Lung (tissue), 17 donors: ENCODE measurements at places on chromosomes 3 and 15.

DNA sequence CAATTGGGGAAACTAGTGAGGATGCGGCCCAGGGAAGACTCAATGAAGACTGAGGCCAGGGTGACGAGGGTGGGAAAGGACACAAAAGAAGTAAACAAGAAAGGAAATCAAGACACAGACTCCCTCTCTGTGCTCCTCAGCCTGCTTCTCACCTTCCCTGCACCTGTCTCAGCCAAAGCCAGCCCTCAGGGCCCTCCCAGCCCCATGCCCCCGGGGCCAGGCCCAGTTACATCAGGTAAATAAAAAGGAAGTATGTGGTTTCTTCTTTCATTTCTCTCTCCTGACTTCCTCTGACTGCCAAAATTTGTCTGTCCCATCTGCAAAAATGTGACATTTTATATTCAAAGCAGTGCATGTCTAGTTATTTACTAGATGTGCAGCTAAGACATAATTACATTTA is 328.0 kb downstream of the UACA start:
- DNase-seq = no peak

DNA sequence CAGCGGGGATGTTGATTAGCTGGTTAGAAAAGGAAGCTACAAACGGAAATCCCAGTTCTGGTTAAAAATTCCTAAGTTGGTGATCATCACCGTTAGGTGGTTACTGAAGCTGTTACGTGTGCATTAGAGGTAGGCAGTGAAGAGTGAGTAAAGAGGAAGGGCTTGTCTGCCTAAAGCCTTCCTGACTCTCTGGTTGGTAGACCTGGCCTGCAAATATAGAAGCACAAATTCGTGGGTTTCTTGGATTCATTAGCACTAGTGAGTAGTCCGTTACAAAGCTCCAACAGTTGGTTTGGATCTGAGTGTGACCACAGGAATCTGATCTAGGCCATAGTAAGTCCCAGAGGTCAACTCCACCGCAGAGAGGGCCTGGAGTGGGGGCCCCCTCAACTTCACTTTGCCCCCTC is 174.0 kb upstream of the TP63 start:
- DNase-seq = no peak

DNA sequence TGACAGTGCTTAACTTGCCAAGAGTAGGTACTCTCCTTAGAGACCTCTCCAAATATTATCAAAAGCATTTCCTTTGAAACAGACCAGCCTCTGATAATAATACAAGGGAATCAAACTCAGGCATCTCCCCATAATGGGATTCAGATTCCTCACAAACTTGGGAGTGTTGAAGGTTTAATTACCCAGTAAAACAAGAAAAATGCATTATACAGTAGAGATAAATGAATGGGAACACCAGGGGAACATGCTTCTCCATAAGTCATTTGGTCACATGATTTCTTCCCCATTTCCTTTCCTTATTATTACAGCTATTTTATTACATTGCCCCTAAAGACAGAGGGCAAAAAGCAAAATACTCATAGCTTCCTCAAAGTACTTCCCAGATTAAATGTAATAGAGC is 325.0 kb upstream of the CDIN1 start:
- no peak for DNase-seq

GRCh38 chr3:174777813-174778212 is 81.3 kb upstream of the NAALADL2 start:
- no peak for DNase-seq

GRCh38 chr3:45981346-45982074 is 14.1 kb downstream of the FYCO1 start:
- no peak for DNase-seq

DNA sequence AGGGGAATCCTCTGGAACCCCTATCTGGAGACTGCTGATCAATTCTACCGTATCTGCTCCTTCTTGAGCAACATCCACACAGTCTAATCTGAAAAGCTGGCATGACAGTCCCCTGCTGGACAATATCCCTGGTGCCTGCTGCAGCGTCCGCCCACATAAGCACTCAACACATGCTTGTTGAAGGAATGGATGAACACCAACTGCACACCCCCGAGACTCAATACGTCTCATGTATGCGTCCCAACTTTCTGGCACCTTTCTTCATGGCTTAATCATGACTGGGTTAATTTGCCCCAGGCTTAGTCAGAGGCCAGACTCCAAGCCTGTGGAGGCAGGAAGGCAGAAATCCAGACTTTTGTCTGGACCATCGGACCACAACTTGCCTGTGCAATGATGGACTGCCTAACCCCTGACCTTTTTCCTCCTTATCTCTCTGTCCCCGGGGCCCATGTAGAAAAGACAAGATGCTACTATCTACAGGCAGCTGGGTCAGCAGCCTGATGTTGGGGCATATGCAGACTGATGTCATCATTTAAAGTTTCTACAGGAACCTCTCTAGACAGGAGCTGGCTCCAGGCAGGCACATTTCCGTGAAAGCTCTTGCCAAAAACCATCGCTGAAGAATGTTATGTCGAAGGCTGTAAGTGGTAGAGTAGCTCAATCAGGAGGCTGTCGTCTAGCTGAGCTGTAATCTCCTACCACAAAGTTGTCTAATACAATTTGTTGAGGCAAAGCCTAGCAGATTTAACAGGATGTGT is 114.1 kb upstream of the TPM1 start:
- peak; percentile 66 for DNase-seq

- DNase-seq = no peak
Observed at GRCh38 chr15:28068930-28069329, 30.2 kb downstream of the OCA2 start.

DNA sequence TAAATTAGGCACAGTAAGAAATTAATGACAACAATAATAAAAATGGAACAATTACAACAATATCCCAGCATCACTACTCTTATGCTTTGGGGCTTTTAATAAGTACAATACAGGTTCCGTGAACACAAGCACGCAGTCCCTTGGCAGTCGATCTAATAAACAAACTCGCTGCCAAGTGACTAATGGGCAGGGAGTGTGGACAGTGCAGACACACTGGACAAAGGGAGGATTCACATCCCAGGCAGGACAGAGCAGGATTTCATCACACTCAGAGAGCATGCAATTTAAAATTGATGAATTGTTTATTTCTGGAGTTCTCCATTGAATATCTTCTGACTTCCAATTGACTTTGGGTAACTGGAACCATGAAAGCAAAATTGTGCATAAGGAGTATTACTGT is 524.1 kb upstream of the CFAP20DC start:
- DNase-seq = peak; percentile 33

GRCh38 chr3:125410922-125411321 is 35.8 kb upstream of the ZNF148 start:
- no peak for DNase-seq

- peak; percentile 38 for DNase-seq
Observed at GRCh38 chr15:94259121-94259751, 27.9 kb downstream of the MCTP2 start.

DNA sequence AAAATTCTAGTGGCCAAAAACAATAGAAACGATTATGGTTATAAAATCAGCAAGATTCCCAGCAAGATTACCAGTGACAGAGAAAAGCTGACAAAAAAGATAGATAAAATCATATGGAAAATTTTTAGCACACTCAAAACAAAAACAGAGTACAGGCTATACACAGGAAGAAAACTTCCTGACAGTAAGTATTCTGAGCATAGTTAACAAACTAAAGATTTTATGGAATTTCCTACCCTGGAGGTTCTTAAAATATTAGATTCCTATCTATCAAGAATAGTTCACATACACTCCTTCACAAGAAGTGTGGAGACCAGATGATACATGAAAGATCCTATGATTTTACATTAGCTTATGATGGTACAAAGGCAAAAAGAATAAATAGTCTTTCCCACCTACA is 50.8 kb downstream of the ZNF148 start:
- peak; percentile 5 for DNase-seq

- DNase-seq = no peak
Observed at GRCh38 chr15:52097180-52097579, 15.4 kb downstream of the BCL2L10 start.

- DNase-seq = no peak
Observed at GRCh38 chr3:195384952-195385351, 57.9 kb downstream of the ACAP2 start.

- no peak for DNase-seq
Observed at GRCh38 chr3:163722405-163722804, 1355.9 kb downstream of the SI start.

DNA sequence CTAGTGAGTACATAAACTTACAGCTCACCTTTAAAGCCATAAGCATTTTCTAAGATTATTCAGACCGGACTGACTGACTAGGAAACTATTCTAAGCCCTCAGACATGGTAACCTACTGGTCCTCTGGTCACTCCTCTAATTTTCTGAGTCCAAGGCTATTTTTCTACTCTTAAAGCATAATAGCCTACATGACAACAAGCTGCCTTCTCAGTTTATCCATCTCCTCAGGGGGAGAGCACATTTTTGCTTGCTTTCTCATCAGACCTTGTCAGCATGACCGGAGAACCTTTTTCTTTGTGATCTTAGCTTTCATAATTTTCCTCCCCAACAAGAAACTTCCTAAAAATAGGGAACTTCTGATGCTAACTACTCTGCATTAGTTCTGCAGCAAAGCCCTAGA is 38.4 kb downstream of the UBP1 start:
- DNase-seq = no peak

GRCh38 chr15:68821841-68822381 is 1.2 kb upstream of the ANP32A start:
- DNase-seq = peak; percentile 64

DNA sequence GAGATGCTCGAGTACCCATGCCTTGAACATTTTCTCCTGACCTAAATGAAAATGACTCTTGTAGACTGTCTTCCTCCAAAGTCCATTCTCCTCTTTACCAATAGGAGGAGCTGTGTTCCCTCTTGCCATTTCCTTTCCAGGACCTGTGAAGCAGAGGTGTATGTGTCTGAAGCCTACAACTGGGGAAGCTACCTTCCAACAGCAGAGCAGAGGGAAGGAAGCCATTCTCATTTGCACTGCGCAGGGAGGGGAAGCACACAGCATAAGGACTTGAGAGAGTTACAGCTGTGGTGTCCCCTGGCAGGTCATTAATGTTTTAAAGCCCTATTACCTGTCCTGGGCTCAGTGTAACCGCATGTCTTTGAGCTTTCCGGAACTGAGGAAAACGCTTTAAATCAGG is 38.7 kb downstream of the HSPBAP1 start:
- no peak for DNase-seq

DNA sequence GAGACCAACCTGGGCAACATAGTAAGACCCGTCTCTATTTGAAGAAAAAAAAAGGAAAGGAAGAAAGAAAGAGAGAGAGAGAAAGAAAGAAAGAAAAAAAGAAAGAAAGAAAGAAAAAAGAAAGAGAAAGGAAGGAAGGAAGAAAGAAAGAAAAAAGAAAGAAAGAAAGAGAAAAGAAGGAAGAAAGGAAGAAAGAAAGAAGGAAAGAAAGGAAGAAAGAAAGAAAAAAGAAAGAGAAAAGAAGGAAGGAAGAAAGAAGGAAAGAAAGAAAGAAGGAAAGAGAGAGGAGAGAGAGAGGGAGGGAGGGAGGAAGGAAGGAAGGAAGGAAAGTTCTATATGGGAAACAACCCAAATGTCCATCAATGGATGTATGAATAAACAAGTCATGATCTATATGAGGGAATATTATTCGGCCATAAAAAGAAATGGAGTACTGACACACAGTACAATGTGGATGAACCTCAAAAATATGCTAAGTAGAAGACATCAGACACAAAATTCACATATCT is 28.8 kb upstream of the TM4SF1 start:
- no peak for DNase-seq

DNA sequence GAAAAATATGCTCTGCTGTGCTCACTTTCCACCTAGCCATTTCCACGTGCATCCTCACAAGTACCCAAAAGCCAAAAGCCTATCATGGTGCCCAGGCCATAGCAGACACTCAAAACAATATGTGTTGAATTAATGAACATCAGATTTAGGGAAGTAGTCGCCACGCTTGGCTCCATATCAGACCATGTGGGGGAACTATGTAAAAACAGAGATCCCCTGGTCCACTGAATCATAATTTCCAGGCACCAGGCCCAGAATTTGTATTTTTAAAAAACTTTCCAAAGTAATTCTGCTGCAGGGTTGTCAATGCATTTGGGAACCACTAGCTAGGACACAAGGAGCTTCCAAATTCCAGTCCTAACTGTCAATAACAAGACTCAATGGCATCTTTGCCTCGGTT is 77.3 kb downstream of the CNTN3 start:
- no peak for DNase-seq

- no peak for DNase-seq
Observed at GRCh38 chr3:131151-131888, 65.2 kb upstream of the CHL1 start.

DNA sequence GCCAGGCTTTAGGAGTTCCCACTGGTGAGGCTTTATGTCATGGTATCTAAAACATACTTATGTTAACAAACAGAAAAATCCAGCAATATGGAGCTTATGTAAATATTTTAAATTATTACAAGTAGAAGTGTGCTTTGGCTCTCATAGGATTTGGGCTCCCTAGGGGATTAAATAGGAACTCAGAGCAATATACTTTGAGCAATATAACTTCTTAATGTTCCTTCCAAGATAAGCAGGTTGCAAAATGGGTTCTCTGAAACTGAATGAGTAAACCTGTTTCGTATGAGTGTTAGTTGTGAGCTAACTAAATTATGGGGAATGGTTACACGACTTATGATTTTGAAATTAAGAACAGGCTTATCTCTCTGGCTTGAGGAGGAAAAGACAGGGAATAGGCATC is 366.1 kb upstream of the ZNF385D start:
- DNase-seq = no peak

- DNase-seq = no peak
Observed at GRCh38 chr15:25093455-25094029, 138.8 kb downstream of the SNRPN start.

DNA sequence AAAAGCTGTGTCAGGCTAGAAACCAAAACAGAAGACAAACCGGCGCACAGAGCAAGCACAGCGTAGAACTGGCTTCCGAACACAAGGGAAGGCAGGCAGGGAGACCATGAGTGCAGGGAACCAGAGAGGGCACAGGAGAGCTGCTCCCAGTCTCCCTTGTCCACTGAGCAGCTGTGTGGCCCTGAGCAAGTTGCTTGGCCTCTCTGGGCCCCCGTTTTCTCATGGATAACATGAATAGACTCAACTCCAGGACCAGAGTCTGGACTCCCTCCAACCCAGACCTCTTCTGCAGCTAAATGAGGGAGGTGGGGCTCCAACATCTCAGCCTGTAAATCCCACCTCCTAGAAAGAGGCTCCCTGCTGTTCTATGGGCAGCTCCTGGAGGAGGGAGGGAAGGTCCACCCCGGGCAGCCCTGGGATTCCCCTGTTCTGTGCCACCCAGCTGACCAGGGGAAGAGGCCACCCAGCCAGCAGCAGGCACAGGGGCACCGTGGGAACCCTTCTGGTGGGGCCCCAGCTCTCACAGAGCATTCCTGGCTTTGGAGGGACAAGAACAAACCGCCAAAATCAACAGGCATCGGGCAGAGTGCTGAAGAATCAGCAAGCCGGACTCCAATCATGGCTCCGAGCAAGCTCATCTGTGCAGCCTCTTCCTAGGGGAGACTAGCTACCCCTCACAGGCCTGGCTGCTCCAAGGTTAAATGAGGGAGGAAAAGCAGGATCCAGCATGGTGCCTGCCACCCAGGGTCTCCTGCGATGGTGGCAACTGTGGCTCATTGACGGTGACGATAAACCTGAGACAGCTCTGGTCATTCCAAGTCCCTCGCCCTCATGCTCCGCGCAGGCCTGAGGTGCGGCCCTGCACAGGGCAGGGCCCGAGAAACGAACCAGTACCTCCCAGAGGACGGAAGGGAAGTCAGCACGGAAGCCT is 15.1 kb downstream of the XXYLT1 start:
- DNase-seq = no peak

GRCh38 chr3:122183521-122183892 is at the start of gene CASR:
Gene CASR, plus strand, starts transcription at chr3:122183668. Its CDS starts 70,522 bp downstream, at chr3:122254190.
- no peak for DNase-seq

- DNase-seq = no peak
Observed at GRCh38 chr3:97579365-97579764, 185.2 kb upstream of the ARL6 start.
